ENCODE measurements at places on chromosomes 12 and 14.

DNA sequence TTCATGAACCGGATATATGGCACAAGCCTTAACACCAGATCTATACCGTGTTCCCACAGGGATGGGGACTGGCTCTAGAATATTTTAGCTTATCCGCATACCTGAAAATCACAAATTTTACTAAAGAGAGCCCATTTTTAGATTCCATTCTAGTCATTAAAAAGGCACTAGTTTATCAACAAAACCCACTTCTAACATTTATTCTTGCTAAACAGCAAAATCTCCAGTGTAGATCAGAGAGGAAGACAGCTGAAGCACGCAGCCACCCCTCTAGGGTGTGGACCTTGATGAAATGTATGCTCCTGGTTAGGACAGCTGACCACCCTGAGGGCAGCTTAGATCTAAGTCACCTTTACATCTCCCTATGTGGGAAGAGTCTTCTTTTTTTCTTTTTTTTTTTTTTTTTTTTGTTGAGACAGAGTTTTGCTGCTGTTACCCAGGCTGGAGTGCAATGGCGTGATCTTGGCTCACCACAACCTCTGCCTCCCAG is 62.4 kb downstream of the EID3 start:
- DNase-seq: no peak

DNA sequence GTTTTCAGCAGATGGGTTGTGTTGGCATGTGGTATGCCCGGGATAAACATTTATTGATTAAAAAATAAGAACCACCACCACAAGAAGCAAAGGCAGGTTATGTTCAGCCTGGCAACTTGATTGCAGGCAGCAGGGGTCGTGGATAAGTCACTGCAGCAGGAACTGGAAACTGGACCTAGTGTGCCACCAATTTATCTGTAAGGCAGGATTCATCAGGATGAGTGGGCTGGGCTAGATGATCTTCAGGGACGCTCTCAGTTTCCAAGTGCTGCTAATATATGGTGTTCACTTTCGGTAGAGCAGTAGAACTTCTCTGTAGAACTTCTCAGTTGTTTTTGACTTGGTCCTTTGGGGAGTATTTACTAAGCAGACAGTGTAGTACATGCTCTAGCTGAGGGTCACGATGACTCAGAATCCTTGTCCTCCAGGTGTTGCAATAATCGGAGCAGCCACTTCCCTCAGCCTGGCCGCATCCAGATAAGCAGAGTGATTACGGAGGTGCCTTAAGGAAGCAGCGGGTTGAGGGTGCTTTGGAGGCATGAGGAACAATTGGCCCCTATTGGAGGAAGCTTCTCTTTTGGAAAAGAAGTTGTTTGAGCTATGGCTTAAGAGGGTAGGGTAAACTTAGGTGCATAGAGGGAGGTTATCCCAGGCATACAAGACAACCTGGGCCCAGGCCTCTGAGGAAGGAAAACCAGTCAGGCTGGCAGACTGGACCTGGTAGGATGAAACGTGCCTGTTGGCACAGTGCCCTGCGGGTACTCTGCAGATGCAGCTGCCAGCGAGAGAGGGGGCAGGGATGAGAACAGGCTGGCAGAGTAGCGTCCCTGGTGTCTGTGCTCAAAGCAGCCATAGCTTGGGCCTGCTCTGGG is 104.0 kb downstream of the GPR135 start:
- DNase-seq: no peak

GRCh38 chr12:19338405-19338804 is 100.9 kb upstream of the AEBP2 start:
- DNase-seq: no peak

DNA sequence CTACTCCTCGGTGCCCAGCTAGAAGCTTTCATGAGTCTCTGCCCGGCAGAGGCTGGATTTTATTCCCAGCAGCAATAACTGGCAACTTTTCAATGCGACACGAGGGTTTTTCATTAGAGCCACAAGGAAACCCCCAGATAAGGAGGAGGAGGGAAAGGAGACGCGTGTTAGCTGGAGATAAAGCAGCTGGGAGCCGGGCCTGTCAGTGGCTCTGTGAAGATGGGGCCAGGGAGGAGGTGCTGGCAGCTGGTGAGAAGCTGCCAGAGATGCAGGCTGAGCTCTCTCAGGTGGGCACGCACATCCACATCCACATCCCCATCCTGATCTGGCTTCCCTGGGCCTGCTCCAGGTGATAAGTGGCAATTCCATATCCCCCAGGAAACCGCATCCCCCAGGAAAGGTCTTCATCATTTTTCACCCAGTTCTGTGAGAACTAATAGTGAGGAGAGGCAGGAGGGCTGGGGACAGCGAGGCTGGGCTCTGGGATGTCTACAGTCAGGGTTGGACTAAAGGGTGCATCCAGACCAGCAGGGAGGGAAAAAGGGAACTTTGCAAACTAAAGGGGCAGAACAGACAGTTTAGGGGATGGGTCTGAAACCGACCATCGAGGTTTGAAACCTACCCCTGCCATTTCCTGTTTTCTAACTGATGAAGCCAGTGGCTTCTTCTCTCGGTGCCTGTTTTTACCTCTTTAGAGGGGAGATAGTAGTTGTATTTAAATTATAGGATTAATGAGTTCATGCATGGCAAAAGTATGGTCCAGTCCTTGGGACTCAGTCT is 413.2 kb downstream of the DPF3 start:
- no peak for DNase-seq

DNA sequence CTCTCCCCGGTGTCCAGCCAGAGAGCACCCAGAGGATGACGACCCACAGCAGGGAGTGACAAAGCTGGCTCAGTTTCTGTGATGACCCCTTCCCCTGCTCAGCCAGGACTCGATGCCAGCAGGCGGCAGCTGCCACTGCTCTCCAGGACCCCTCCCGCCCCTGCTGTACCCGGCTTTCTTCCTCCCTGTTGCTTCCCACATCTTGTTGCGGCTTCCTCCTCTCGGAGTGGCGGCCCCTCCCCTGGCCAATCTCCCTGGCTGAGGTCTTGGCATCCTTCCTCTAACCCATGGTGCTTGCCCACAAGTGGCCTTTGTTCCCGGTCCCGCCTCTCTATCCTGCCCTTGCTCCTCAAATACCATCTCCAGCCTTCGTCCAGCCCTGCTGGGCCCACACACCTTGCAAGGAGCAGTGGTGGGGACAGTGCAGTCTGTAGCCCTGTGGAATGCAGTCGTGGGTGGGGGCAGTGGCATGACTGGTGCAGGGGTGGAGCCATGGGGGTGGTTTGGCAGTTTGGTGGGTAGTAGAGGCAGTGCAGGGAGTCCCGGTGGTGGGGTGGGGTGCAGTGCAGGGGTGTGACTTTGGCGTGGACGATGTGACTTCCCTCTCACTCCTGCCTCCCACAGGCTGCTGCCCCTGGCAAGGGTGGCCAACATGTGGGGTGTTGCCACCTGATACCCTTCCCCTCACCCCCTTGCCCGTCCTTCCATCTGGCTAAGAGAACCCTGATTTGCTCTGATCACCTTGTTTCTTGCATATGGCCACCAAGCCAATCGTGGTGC is 16.3 kb upstream of the BEGAIN start:
- DNase-seq: no peak

GRCh38 chr12:85138833-85139232 is 102.7 kb downstream of the LRRIQ1 start:
- DNase-seq: no peak

GRCh38 chr12:104464899-104465298 is 8.2 kb downstream of the CHST11 start:
- no peak for DNase-seq

Measured in activated CD8-positive, alpha-beta memory T cell treated with anti-CD3 and anti-CD28 coated beads, Interleukin-2, amount 50 U/mL, for 4 hours (primary cell).